T-helper 17 cell (primary cell): ENCODE measurements at places on chromosomes 1 and 21. TPM values are rescaled to one million over a fixed set of nuclear protein-coding genes. Genes with fewer than 3 reads are reported as not detected.
A peak's percentile ranks its signal among the peaks of the same experiment; 100 is the strongest.

The KCNE1 gene
- total RNA-seq: 0.37 TPM

- peaks cover 12% of the 10 kb centered on the region for H3K36me3 ChIP-seq
- DNase-seq: no peak
- H3K4me3 ChIP-seq: no peak overlapping the region
- H3K27me3 ChIP-seq: no peaks in the 10 kb centered on the region
- peaks cover 11% of the 10 kb centered on the region for H3K4me1 ChIP-seq
- H3K27ac ChIP-seq: peak overlapping the region; percentile 65
Measured at GRCh38 chr21:37503848-37504467, 137.4 kb downstream of the DYRK1A start.

DNA sequence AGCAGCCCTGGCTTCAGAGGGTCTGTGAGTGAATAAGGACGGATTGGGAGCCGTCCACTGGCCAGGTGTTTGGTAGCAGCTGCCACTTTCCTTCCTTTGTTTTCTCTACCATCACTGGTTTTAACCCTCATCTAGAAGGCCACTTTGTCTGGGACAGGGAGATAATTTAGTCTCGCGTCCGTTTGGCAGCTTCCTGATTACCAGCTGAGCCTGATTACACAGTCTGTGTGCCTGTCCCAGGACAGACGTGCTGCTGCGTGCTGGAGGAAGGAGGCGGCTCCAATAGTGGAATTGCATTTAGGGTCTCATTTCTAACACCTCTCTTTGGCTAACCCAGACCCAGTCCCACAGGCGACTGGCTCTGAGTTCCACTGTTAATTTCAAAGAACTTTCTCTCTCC is 24.6 kb upstream of the CASQ2 start:
- DNase-seq: no peak
- H3K27ac ChIP-seq: no peak overlapping the region
- H3K36me3 ChIP-seq: no peaks in the 10 kb centered on the region
- H3K4me1 ChIP-seq: no peaks in the 10 kb centered on the region
- no peak overlapping the region for H3K4me3 ChIP-seq

The DNAJC28 gene
- total RNA-seq: not detected

The FASLG gene
- total RNA-seq: 0.47 TPM

DNA sequence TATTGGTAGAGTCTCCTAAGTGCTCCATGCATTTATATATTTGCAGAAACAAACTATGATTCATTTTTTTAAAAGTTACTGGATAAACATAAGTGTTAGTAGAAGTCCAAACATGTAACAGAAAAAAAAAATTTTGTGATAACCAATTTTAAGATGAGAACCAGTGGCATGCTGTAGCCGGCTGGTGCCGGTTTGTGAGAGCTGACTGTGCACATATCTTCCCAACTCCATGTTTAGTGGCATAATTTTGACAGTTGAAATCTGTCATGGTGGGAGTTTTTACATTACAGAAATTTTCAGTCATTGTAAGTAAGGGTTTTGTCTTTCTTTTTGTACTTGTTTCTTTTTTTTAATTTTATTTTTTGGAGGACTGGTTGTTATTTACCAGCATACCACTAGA is 141.2 kb downstream of the TTLL7 start:
- H3K27ac ChIP-seq: no peak overlapping the region
- DNase-seq: no peak
- H3K4me3 ChIP-seq: no peak overlapping the region
- peaks cover 10% of the 10 kb centered on the region for H3K4me1 ChIP-seq
- H3K27me3 ChIP-seq: peaks cover 13% of the 10 kb centered on the region

The HMGCS2 gene
- not detected for total RNA-seq

GRCh38 chr1:58468612-58469011 is 77.9 kb downstream of the OMA1 start:
- no peak for DNase-seq
- no peak overlapping the region for H3K27ac ChIP-seq
- no peak overlapping the region for H3K4me3 ChIP-seq
- peaks cover 3% of the 10 kb centered on the region for H3K36me3 ChIP-seq
- peaks cover 2% of the 10 kb centered on the region for H3K27me3 ChIP-seq

The TRNAU1AP gene
- 24.5 TPM for total RNA-seq

The HNRNPCL4 gene
- total RNA-seq: not detected

DNA sequence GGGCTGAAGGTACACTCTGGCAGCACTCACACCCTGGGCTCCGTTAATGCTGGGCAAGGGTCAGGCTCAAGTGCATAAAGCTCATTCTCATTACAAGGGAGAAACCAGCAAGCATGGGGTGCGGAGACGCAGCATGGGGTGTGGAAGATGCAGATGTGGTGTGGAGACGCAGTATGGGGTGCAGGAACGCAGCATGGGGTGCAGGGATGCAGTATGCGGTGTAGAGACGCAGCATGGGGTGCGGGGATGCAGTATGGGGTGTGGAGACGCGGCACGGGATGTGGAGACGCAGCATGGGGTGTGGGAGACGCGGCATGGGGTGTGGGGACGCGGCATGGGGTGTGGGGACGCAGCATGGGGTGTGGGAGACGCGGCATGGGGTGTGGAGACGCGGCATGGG is 390.7 kb downstream of the NPHP4 start:
- DNase-seq: no peak
- H3K27ac ChIP-seq: no peak overlapping the region
- peaks cover 21% of the 10 kb centered on the region for H3K27me3 ChIP-seq
- no peak overlapping the region for H3K4me3 ChIP-seq

The MAN1A2 gene
- 52.9 TPM for total RNA-seq

The NID1 gene
- total RNA-seq: 0.45 TPM

GRCh38 chr1:213783893-213784292 is 203.9 kb upstream of the PROX1 start:
- no peaks in the 10 kb centered on the region for H3K36me3 ChIP-seq
- no peak overlapping the region for H3K27ac ChIP-seq
- no peak overlapping the region for H3K4me3 ChIP-seq
- DNase-seq: no peak
- H3K27me3 ChIP-seq: no peaks in the 10 kb centered on the region

- H3K4me3 ChIP-seq: no peak overlapping the region
- peaks cover 5% of the 10 kb centered on the region for H3K36me3 ChIP-seq
- peaks cover 4% of the 10 kb centered on the region for H3K4me1 ChIP-seq
- H3K27me3 ChIP-seq: peaks cover 59% of the 10 kb centered on the region
Measured at GRCh38 chr21:45382697-45382997, 22.3 kb upstream of the COL18A1 start.

The ZNF695 gene
- total RNA-seq: not detected

DNA sequence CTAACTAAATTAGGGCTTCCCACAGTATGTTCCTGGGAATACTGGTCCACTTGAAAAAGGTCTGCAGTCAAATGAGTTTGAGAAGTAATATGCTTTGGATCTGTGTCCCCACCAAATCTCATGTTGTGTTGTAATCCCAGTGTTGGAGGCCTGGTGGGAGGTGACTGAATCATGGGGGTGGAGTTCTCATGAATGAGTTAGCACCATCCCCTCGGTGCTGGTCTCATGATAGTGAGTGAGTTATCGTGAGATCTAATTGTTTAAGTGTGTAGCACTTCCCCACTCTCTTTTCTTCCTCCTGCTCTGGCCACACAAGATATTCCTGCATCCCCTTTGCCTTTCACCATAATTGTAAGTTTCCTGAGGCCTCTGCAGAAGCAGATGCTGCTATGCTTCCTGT is 16.9 kb upstream of the DMRTB1 start:
- no peaks in the 10 kb centered on the region for H3K27me3 ChIP-seq
- no peak overlapping the region for H3K4me3 ChIP-seq
- peak overlapping the region; percentile 16 for H3K27ac ChIP-seq
- peaks cover 2% of the 10 kb centered on the region for H3K4me1 ChIP-seq

DNA sequence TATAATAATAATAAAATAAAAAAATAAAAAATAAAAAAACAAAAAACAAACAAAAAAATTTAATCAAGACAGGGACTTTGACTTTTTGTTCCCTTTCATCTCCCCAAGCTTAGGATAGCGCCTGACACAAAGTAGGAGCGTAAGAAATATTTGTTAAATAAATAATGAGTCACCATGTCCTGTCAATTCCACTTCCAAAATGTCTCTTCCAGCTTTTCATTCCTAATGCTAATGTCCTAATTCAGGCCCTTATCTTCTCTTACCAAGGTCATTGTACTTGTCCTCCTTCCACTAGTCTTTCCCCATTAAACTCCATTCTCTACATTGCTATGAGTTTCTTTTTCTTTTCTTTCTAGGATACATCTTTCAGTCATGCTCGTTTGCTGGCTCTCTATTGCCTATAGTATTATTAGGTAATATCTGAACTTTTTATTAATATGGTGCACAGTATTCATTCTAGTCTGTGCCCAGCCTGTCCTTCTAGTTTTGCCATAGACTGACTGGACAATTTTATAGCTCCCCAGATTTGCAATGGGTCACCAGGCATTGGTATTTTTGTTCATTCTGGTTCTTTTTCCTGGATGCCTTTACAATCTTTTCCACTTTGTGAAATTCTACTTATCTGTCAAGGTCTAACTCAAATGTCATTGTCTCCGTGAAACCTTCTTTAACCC is 11.4 kb downstream of the NEXN start:
- no peaks in the 10 kb centered on the region for H3K27me3 ChIP-seq
- no peak overlapping the region for H3K27ac ChIP-seq
- no peak for DNase-seq
- no peak overlapping the region for H3K4me3 ChIP-seq
- no peaks in the 10 kb centered on the region for H3K4me1 ChIP-seq
- H3K36me3 ChIP-seq: peaks cover 2% of the 10 kb centered on the region

The S100A3 gene
- total RNA-seq: not detected

The ETV3L gene
- total RNA-seq: not detected

GRCh38 chr1:47184090-47184821 is 5.6 kb downstream of the PDZK1IP1 start:
- H3K4me3 ChIP-seq: no peak overlapping the region
- DNase-seq: no peak
- H3K27me3 ChIP-seq: peaks cover 46% of the 10 kb centered on the region
- no peak overlapping the region for H3K27ac ChIP-seq
- H3K36me3 ChIP-seq: peaks cover 8% of the 10 kb centered on the region

GRCh38 chr1:112457955-112458354 is 50.8 kb upstream of the WNT2B start:
- peaks cover 3% of the 10 kb centered on the region for H3K36me3 ChIP-seq
- DNase-seq: no peak
- peaks cover 4% of the 10 kb centered on the region for H3K4me1 ChIP-seq
- no peak overlapping the region for H3K4me3 ChIP-seq

DNA sequence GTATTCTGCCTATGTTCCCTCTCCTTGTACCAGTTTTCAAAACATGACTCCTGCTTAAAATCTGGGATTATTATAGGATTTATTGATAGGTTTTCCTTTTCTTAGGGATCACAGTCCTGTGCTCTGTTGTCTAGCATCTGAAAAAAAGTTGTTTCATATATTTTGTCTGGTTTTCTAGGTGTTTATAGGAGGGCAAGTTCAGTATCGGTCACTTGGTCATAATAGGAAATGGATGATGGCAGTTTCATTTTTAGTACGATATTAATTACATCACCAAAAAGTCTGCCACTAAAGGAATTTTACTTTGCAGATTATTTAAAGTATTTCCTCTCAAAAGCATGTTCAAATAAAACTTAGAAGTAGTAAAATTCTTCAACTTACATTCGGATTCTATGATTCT is 94.4 kb downstream of the RASAL2 start:
- H3K4me3 ChIP-seq: no peak overlapping the region
- no peak overlapping the region for H3K27ac ChIP-seq
- no peak for DNase-seq
- no peaks in the 10 kb centered on the region for H3K36me3 ChIP-seq

DNA sequence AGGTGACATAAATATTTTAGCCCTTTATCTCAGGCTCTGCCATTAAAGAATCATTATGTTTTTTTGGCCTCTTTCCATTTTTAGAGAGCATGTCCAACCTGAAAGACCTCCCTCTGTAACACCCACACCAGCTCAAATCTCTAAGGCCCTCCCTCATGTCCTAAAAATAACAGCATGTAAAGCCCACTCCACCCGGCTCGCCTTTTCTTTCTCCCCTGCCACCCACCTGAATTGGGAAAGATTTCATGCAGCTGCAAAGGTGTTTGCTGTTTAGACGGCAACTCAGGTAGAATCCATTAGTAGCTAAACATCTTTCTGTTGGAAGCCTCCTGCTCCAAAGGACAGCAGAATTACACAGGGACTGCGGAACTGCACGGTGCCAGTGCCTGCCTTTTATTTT is 79.9 kb downstream of the DMRTA2 start:
- H3K4me3 ChIP-seq: no peak overlapping the region
- peaks cover 5% of the 10 kb centered on the region for H3K4me1 ChIP-seq
- H3K27ac ChIP-seq: no peak overlapping the region
- no peaks in the 10 kb centered on the region for H3K36me3 ChIP-seq

The CALML6 gene
- 0.55 TPM for total RNA-seq

- H3K36me3 ChIP-seq: no peaks in the 10 kb centered on the region
- no peak overlapping the region for H3K4me3 ChIP-seq
- H3K27ac ChIP-seq: no peak overlapping the region
Measured at GRCh38 chr1:76023669-76024435, 50.7 kb upstream of the ST6GALNAC3 start.

DNA sequence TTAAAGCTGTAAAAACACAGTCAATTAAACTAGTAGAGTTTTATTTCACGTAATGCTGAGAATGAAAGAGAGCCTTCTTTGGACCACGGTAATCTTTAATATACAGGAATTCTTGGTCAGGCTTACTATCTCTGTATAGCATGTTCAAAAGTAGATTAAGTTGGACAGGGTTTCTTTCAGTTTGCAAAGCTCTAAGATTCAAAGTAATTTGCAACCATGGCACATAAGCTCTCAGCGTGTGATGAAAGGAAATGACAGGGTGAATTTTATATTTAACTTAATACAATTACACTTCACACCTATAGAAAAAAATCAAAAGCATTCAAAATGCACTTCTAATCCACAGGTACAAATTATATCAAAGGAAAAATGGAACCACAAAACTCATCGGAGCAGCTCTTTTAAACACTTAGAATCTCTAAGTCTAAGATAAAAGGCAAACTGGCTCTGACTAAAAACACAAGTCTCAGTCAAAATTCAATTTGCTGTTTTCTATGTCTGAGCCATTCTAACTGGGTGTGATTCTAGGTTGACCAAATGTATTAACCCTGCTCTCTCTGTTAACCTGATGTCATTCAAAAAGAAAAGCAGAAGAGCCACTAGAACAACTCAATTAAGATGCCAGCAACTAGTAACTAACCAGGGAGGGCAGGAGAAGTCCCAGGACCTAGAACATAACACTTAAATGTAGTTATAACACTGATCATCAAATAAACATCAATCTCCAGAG is 147.7 kb downstream of the RERE start:
- H3K36me3 ChIP-seq: no peaks in the 10 kb centered on the region
- H3K4me3 ChIP-seq: no peak overlapping the region
- H3K27me3 ChIP-seq: no peaks in the 10 kb centered on the region
- no peak for DNase-seq

The CFHR3 gene
- not detected for total RNA-seq

The PADI2 gene
- total RNA-seq: 0.57 TPM

DNA sequence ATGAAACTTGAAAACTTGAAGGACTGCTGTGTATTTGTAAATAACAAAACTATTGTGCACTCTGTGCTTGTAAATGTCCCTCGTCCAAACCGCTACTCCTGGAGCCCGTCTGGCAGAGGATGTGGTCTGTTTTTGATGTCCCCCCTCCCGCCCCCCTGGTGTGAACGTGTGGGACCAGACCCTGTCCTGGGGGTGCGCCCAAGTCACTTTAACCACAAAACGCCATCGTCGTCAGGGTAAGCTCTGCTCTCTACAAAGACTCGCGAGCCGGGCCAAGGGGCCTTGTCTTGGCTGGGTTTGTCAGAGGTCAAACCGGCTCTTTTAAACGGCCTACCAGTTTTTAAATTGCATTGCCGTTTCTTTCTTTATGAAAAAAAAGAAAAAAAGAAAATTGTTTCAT is 87.4 kb upstream of the TMEM51 start:
- no peak overlapping the region for H3K27ac ChIP-seq
- H3K27me3 ChIP-seq: no peaks in the 10 kb centered on the region
- H3K4me1 ChIP-seq: no peaks in the 10 kb centered on the region
- H3K4me3 ChIP-seq: no peak overlapping the region

- no peak for DNase-seq
- H3K36me3 ChIP-seq: peaks cover 10% of the 10 kb centered on the region
- no peaks in the 10 kb centered on the region for H3K27me3 ChIP-seq
- no peak overlapping the region for H3K27ac ChIP-seq
Measured at GRCh38 chr1:158989424-158989823, 20.3 kb upstream of the IFI16 start.
